Progenitor cell of endocrine pancreas (in vitro differentiated cells): ENCODE measurements at places on chromosomes 12 and 14.

DNA sequence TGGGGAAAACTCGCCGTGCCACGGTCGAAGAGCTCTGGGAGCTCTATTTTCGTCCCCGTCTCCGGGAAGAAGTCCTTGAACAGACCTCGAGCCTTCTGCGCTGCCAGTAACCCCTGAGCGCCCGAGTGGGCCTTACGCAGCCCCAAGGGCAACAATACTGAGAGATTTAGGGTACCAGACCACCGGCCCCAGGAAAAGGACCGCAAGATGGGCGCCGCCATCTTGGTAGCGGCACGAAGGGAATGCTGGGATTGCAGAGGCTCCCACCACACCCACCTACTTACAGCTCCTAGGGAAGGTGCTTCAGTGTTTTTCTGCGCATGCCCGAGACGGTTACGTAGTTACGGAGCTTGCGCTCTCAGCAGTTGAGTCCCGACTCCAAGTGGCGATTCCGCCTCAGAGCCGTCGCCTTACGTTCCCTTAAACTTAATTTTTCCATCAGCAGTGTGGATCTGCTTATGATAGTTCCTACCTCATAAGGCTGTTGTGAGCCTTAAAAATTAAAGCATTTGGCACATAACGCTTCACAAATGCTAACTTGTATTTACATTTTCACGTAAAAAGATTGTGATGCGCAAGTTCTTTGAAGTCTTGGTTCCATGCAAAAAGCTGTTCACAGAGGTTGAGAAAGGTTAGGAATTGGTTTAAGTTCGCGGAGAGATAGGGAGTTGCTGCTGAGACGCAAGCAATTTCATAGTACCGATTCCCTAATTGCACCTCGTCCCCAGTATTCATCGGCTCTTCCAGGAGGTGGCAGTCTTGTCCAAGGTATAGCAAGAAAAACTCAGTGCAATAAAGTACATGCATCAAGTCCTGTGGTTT, at the start of gene YARS2:
TSS of gene YARS2 (minus strand) at position 244 of the 822 bp plus-strand sequence. CDS start at position 221, 23 bp downstream.
- peak; percentile 93 for DNase-seq

DNA sequence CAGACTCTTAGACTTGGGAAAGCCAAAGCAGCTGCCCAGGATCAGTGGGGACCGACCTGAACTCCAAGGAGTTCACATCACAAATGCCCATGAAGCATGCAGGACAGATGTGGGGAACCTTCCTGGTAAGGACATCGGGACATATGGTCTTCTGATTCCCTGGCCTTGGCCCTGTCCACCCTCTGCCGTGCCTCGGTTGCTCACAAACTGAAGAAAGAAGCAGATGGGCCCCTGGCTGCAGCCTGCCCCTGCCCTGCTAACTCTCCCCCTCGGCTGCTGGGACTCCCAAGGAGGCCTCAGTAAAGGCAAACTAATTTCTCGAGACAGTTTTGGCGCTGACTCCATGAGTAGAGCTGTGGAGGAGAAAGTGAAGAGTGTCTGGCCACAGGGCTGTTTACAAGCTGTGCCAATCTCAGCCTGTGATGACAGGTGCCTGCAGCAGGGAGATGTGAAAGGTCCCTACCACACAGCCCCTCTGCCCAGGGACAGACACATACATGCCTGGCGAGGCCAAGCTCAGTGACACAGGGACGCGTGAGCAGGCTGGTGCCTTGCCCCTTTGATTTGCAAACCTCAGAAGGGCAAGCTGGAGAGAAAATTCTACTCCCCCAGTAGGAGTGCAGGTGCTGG, 48.6 kb downstream of the ISCA2 start:
- DNase-seq = no peak

DNA sequence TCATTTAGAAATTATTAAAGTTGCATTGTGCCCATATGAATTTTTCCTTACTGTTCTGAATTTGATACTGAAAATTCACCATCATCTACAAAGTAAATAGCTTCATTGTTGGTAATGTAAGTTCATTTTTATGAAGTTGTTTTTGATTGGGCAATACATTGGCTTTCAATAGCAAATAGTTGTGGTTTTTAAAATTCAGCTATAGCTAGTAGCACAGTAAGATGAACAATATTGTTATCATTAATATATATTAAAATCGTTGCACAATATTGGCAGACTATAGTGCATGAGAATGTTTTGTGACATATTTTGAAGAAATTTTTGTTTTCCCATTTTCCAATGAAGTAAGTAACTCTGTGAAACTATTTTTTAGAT, 575.0 kb downstream of the PRKD1 start:
- no peak for DNase-seq

- DNase-seq = no peak
Observed at GRCh38 chr12:83850531-83850930, 1062.1 kb downstream of the SLC6A15 start.

DNA sequence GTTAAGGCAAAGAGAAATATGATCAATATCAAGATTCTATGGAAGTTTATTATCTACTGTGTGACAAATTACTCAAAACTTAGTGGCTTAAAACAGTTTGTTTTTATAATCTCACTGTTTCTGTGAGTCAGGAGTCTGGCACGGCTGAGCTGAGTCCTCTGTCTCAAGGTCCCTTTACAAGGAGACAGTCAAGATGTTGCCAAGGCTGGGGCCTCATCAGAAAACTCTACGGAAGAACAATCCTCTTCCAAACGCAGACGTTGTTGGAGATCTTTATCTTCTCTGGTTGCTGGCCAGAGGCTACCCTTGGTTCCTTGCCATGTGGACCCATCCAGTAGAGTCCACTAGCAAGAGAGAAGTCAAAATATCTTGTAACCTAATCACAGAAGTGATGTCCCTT, 100.6 kb upstream of the CCND2 start:
- no peak for DNase-seq

- DNase-seq = no peak
Observed at GRCh38 chr12:132488127-132489077, 1.5 kb upstream of the FBRSL1 start.

GRCh38 chr14:91867316-91867988, at the start of gene TC2N:
Gene TC2N, minus strand, starts transcription at chr14:91867536. Its CDS starts 53,767 bp downstream, at chr14:91813769.
- DNase-seq = no peak

DNA sequence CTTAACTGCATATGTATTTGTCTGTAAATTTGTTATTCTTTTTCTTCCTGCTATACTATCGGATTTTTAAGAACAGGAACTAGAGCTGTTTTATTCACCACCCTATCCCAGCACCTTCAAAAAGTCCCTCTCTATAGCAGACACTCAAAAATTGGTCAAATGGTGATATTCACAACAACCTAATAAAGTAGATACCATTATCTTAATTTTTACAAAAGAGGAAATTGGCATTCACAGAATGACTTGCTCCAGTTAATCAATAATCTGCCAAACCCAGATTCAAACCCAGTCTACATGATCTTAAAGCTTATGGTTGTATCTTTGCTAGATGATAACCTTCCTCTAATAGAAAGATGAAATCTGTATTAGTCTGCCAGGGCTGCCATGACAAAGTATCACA, 426.6 kb downstream of the EGLN3 start:
- DNase-seq = no peak

DNA sequence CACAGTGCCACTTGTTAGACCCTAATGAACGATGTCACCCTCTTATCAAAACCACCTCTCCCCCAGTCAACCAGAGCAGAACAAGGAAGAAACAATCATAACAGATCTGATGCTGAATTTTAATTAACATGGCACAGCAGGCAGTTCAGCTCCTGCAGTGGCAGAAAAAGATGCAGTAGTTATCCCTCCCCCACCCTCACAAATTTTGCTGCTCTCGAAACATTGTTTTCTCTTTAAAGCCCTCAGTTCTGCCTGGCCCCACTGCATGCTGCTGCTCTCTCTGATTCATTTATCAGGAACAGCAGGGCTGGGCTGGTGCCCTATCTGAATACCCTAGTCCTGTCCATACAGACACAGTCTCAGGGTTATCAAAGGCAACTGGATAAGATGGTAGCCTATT, 12.2 kb downstream of the CCDC175 start:
- DNase-seq = no peak

DNA sequence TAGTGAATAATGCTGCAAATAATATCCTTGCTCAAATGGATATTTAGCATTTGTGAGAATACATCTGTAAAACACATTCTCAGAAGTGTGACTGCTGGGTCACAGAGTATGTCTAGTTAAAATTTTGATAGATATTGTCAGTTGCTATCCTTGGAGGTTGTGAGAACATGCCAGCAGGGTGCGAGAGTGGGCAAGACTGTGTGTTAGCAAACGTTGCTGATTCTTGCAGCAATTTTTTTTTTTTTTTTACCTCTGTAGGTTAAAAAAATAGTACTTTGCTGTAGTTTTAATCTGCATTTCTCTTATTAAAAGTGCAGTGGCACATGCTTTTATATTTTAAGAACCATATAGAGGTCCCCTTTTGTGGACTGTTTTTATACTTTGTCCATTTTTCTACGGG, 4.5 kb upstream of the NYNRIN start:
- no peak for DNase-seq
